Stimulated activated CD8-positive, alpha-beta memory T cell treated with anti-CD3 and anti-CD28 coated beads, Interleukin-7, amount 100 ng/mL, for 48 hours (primary cell): ENCODE measurements at places on chromosomes 6 and 20.
A peak's percentile ranks its signal among the peaks of the same experiment; 100 is the strongest.

DNA sequence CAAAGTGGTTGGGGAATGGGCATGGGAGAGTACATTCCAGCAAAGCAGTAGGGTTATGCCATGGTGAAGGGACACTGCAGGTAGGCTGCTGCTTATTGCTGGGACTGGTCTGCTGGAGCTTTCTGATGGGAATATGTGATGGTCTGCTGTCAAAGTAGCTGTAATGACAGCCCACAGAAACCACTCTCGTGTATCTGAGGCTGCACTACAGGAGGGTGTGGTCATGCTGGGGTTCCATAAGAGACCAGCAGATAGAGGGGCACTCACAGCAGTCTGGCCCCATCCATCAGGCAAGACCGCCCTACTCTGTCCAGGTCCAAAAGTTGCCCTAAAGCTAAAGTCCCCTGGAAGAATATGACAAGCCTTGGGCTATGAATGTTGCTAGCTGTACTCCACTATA is 739.3 kb downstream of the COL12A1 start:
- no peak for DNase-seq

- no peak for DNase-seq
These were observed 1.8 kb downstream of the HSD17B8 start for GRCh38 chr6:33206027-33206863.

DNA sequence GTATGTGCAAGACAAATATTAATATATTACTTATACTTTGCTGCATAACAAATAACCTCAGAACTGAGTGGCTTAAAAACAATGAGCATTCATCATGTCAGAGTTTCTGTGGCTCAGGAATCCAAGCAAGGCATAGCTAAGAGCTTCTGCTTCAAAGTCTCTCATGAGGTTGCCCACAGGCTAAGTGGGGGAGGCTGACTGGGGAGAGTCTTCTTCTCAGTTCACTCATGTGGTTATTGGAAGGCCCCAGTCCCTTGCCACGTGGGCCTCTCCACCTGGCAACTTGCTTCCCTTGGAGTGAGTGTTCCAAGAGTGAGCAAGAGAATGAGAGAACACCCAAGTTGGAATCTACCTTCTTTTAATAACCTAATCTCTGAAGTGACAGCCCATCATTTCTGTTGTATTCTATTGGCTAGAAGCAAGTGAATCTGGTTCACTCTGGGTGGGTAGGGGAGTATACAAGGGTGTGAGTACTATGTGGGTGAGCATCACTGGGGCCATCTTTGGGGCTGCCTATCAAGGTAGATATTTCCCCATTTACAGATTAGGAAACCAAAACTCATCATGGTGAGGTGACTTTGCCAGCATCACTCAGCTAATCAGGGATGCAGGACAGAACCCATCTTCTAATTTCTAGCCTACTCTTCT is 36.0 kb downstream of the DNAH8 start:
- DNase-seq = peak; percentile 23

- DNase-seq = no peak
These were observed 187.7 kb downstream of the AIG1 start for GRCh38 chr6:143248359-143248758.

DNA sequence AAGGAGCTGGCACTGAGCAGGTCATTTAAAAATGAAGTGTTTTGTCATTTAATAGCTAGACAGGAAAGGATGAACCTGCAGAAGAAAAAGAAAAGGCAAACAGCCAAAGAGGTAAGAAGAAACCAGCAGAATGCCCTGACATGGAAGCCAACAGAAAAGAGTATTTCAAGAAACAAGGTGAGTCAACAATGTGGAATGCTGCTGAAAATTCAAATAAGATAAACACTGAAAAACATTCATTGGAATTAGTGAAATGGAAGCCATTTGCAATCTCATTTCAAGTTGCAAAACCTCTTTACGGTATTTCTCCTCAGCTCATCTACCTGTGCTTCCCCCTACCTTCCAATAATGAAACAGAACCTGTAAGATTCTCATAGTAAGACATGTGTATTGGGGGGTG is 59.6 kb downstream of the RWDD2A start:
- no peak for DNase-seq

DNA sequence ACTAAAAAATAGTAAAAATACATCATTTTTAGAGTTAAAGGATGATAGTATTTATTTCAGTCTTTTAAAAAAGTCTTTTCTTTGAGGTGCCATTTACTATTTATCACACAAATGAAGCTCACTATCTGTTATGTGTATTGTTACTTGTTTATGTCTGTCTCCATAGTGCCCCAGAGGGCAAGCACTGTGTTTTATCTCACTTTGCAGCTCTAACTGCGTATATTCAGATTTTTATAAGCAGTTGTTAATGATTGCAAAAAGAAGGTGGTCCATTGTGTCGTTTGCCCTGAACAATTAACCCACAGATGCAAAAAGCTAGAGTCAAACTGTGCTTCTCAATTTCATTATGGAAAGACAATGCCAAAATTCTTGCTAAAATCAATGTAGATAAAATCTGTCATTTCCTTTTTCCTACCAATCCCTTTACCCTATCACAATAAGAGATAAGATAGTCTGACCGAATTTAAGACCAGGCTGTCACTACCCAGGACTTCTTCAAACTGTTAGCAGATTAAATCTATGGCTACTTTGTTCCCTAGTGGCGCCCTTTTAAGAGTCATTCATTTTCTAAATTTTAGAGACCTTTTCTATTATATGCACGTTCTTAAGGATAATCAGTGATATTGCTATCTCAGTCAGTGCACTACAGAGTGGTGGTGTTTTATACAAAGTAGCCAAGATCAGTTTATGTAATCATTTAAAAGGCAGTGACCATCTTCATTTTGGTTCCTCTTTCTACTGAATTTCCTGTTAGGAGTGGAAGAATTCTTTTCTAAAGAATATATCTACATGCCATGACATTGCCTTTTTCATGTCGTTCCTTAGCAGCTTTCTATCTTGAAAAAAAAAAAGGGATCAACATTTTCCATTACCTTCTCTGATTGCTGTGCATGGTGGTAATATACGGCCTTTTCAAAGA is 133.1 kb upstream of the PRDM1 start:
- no peak for DNase-seq

DNA sequence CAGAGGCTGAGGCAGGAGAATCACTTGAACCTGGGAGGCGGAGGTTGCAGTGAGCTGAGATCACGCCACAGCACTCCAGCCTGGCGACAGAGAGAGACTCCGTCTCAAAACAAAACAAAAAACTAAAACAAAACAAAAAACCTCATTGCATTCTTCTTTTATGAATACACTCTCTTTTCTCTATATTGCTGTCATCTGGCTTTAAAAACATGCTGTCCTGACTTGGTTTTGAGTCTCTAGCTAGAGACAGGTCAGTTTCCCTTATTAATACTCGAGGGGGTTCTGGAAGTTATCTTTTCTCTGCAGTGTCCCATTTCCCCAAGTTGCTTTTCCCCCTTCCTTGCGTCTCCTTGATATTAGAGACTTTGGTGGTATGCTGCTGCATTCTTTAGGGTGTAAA is 50.9 kb downstream of the RIOK1 start:
- no peak for DNase-seq

DNA sequence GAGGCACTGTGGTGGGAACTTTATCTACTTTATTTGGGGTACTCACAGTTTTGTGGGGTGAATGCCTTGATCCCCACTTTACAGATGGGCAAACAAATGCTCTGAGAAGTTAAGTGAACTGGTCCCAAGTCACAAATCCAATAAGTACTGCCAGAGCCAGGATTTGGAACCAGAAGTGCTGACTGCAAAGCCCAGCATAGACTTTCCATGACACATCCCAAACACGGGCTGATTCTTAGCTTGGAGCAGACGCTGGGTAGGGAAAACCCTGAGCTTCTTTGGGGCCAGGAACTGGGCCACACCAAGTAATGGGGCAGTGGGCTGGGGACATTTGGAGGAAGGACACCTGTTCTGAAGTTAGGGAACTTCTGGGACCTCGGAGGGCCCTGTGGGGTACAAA is 20.3 kb downstream of the RIN2 start:
- DNase-seq = no peak

GRCh38 chr6:5968817-5969734 is 37.6 kb downstream of the NRN1 start:
- DNase-seq = no peak

DNA sequence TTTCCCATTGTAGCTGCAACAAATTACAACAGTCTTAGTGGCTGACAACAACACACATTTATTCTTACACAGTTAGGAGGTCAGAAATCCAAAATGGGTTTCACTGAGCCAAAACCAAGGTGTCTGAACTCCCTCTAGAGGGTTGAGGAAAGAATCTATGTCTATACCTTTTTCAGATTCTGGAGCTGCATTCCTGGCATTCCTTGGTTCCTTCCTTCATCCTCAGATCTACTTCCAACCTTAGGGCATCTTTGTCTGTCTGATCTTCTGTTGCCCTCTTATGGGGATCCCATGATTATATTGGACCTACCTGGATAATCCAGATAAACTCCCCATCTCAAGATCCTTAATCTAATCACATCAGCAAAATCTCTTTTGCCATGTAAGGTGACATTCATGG is 540.9 kb upstream of the MAP3K7 start:
- no peak for DNase-seq

- DNase-seq = no peak
These were observed 26.3 kb upstream of the DNAAF9 start for GRCh38 chr20:3433744-3434143.

- no peak for DNase-seq
These were observed 7.3 kb downstream of the SCML4 start for GRCh38 chr6:107816818-107817217.

DNA sequence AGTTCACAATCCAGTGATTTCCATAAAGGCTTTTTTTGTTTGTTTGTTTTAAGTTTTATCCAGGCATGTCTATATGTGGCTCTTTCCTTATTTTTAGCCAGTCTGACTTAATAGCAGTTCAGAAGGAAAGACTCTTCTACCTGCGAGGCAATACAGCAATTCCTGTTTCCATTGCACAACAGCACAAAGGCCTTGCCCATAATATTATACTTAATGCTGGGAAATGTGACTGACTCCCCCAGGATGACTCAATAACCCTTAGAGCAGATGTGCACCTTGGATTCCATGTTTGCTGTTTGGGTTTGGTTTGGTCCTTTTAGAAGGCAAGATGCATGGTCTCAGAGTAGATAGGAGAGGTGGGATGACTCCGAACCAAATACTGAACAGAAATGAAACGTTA is 184.1 kb downstream of the MTFR2 start:
- no peak for DNase-seq

- no peak for DNase-seq
These were observed 2.0 kb upstream of the VARS1 start for GRCh38 chr6:31797588-31797987.

GRCh38 chr6:11065436-11066202 is 21.5 kb upstream of the ELOVL2 start:
- DNase-seq = no peak

- no peak for DNase-seq
These were observed 30.1 kb downstream of the FBXO9 start for GRCh38 chr6:53095270-53095669.

DNA sequence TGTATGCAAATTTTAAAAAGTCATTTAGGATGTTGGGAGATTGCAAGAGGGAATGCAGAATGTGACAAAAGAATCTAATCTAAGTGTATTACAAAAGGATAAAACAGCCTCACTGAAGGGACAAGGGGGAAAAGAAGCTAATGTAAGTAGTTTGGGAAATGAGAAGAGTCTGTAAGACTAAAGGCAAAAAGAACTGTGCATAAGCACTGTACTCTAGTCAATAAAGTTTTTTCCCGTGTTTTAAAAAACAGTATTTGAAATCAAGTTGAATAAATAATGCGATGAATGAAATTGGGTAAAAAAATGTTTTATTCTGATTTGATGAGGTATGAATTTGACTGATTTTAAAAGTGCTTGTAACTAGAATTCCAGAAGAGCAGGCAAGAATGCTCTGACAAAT is 149.8 kb downstream of the VEGFA start:
- no peak for DNase-seq

DNA sequence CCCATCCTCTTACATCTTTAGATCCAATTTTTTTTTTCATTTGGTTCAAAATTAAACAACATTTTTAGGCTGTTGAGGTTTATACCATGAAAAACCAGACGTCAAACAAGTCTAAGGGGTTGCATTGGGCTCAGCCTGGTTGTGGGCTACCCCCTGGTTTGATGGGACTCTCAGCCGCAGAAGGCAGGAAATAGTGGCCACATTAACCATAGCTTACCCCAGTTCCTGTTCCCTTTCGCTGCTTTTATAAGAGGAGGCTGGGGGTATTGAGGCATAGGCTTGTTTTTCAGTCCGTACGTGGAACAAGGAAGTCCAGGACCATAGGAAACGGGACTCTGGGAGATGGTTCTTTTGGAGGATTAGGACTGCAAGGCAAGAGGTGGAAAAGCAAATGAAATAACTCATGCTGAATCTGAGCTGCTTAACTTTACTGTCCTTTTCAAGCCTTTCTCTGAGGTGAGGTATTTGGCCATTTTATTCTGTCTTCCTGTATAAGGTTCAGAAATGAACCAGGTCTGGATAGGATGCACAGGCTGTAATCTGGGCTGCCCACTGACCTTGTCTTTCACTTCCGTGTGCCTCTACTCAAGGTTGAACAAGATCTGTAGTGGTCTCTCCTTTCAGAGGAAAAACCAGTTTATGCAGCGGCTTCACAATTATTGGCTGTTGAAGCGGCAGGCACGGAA is 7.7 kb downstream of the BRPF3 start:
- DNase-seq = peak; percentile 14

DNA sequence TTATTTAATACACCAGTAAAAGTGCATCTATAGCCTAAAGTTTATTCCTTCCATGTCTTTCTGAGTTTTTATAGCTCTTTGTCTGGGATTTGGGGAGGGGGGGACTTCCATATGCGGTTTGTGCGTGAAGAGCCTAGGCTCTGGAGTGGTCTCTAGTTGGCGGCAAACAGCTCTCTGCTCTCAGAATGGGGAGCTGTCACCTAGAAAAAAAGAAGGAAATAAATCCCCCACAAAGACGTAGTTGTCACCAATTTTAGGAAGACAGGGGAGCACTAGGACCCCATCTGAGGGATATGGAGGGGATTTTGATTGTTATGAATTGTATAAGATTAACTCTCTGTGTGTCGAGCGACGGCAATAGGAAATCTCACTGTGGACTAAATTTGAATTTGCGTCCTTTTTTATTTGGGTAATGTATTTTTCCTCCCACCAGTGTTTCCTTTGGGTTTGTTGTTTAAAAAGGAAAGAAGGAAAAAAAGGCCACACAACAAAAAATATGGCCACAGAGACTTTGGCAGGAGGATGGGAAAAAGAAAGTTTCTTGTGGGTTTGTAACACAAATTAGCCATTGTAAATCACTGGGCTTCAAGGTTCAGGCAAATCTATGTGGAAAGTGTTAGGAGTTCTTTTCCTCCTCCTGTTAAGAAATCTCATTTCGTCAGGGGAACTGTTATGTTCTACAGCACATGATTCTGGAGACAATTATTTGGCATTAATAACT is 7.4 kb downstream of the POU3F2 start:
- no peak for DNase-seq

- DNase-seq = no peak
These were observed 809 bp downstream of the HLA-G start for GRCh38 chr6:29828471-29828797.

DNA sequence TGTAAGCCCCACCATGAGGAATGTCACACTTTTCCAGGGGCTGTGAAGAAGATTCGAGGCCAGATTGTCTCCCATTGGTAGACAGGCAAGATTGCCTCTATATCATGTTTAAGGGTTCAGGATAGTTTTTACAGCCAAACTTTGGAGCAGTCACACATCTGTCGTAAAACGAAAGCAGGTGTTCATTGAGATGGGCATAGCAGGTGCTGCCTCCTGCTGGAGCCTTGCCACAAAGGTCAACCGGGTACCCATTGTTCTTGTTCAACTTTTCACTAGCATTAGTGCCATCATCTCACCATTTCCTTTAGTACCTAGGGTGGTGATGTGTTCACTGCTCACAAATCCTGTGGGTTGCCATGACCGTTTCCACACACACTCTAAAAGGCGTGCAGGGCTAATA is 198.3 kb downstream of the HTR1B start:
- DNase-seq = no peak

GRCh38 chr20:1272368-1273100 is 6.4 kb downstream of the SNPH start:
- DNase-seq = no peak
